Putamen (tissue), 1 donor: ENCODE measurements at places on chromosomes 7 and 10.
A peak's percentile ranks its signal among the peaks of the same experiment; 100 is the strongest.

DNA sequence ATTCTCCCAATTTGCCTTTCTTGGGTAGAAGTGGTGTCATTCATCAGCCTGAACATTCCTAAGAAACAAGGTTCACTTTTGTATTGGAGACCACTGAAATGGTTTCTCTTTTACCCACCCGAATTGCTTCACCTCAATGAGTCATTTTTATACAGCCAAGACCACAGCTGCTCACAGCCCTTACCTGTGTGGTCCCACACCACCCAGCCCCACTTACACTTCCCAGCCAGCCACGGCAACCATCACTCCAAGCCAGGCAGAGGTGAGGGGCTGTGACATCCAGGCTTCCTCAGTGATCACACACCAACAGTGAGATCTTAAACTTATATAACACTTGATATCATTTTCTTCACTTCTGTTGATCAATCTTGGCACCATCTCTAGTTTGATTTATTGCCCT lies 20.7 kb downstream of the OR13A1 start:
- DNase-seq: no peak

GRCh38 chr10:3689871-3690510 lies 95.0 kb downstream of the KLF6 start:
- peak; percentile 19 for DNase-seq

DNA sequence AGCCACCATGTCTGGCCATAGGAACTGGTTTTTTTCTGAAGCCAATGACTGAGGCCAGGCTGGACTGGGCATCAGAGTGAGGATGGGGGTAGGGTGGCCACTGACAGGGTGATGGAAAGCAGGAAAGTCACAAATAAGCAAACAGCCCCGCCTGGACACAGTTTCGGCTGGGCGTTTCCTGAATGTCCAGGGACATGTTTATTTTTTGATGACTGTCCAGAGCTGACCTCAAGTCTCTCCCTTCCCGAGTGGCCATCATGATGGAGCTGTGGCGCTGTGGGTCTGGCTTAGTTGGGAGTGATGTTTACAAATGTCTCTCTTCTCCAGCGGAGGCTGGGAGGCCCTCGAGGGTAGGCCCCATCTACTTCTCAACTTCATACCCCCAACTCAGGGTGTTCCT lies 37.1 kb upstream of the COMTD1 start:
- no peak for DNase-seq

- DNase-seq: no peak
Measured at GRCh38 chr10:29746080-29746797, 111.5 kb upstream of the SVIL start.

- DNase-seq: no peak
Measured at GRCh38 chr10:122981066-122981464, 864 bp downstream of the PSTK start.

DNA sequence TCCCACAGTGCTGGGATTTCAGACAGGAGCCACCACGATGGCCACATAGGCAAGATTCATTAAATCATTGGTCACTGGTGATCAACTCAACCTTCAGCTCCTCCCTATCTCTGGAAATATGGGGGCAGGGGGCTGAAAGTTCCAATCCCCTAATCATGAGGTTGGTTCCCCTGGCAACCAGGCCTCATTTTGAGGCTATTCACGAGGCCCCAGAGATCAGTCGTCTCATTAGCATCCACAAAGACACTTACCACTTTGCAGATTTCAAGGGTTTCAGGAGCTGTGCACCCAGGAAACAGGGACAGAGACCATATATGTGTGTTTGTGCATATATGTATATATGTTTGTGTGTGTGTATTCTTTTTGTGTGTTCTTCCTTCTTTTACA lies 7.7 kb upstream of the GUSB start:
- DNase-seq: no peak

- DNase-seq: no peak
Measured at GRCh38 chr7:152476551-152476950, 40.7 kb upstream of the KMT2C start.

GRCh38 chr10:96420228-96421009 lies 61.6 kb upstream of the OPALIN start:
- no peak for DNase-seq

- DNase-seq: peak; percentile 53
Measured at GRCh38 chr10:45418849-45419675, 45.0 kb downstream of the ALOX5 start.

DNA sequence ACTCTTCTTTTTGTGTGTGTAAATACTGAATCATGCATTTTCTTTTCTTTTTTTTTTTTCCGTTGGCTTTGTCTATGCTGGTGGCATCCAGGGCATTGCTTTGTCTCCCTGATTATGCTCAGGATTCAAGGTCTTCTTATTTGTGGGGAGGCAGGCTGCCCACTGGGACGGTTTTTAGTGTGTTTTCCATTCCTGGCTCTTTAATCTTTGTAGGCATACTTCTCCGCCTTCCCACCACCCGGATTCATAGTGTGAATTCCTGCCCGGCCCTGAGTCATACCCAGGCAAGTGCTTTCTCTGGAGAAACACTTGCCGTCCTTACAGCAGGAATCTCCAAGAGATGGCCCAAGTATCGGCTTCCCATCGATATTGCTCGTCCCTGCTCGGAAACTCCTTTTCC lies 5.2 kb downstream of the ZNF655 start:
- DNase-seq: no peak

DNA sequence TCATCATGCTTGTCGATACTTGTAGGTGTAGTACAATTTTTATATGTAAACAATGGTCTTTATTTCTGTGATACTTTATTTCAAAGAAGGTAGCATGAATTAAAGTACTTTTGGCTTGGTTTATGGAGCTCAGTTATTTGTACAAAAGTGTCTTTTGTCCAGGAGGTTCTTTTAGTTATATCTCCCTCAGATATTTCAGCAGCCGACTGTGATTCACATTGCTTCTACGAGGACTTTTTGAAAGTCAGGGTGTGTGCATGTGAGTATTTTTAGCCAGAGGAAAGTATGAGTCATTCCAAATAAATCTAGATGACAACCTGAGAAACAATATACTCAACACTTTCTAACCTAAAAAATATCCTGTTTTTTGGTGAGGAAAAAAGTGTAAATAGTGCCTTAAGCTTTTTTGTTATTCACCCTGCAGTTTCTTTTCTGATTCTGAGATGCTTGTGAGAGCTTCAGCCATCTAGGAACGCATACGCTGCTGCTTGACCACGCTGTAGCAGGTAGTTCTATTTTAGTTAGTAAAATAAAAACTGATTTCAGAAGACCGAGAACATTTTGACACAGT lies 595 bp upstream of the SUN1 start:
- DNase-seq: no peak

GRCh38 chr10:24463611-24464426 lies 254.9 kb downstream of the KIAA1217 start:
- DNase-seq: no peak
